Activated CD4-positive, alpha-beta T cell treated with anti-CD3 and anti-CD28 coated beads for 36 hours (primary cell): ENCODE measurements at places on chromosomes 12 and 14.
A peak's percentile ranks its signal among the peaks of the same experiment; 100 is the strongest.

DNA sequence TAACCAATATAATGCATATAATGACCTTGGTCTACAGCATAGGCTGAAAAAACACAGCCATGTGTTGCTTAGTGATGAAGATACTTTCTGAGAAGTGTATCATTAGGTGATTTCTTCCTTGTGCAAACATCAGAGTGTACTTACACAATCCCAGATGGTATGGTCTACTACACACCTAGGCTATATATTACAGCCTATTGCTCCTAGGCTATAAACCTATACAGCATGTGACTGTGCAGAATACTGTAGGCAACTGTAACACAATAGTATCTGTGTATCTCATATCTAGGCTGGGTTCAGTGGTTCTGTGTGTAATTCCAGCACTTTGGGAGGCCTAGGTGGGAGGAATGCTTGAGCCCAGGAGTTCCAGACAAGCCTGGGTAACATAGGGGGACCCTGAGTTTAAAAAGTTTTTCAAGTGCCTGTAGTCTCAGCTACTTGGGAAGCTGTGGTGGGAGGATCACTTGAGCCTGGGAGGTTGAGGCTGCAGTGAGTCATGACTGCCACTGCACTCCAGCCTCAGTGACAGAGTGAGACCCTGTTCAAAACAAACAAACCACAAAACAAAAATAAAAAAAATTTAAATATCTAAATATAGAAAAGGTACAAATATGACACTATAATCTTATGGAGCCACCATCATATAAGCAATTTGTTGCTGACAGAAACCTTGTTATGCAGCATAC, 66.6 kb downstream of the GRIP1 start:
- H3K27ac ChIP-seq, result no peak overlapping the region
- DNase-seq, result no peak
- no peaks in the 10 kb centered on the region for H3K27me3 ChIP-seq
- no peak overlapping the region for H3K4me3 ChIP-seq
- H3K4me1 ChIP-seq, result no peaks in the 10 kb centered on the region

GRCh38 chr12:89709157-89709994, 738 bp upstream of the ATP2B1 start:
- peak overlapping the region; percentile 79 for H3K4me3 ChIP-seq
- peak overlapping the region; percentile 84 for H3K27ac ChIP-seq

GRCh38 chr12:6548966-6549683, 6.7 kb downstream of the IFFO1 start:
- DNase-seq, result no peak
- H3K27me3 ChIP-seq, result no peaks in the 10 kb centered on the region
- peaks cover 33% of the 10 kb centered on the region for H3K4me1 ChIP-seq
- H3K4me3 ChIP-seq, result no peak overlapping the region
- no peak overlapping the region for H3K27ac ChIP-seq

DNA sequence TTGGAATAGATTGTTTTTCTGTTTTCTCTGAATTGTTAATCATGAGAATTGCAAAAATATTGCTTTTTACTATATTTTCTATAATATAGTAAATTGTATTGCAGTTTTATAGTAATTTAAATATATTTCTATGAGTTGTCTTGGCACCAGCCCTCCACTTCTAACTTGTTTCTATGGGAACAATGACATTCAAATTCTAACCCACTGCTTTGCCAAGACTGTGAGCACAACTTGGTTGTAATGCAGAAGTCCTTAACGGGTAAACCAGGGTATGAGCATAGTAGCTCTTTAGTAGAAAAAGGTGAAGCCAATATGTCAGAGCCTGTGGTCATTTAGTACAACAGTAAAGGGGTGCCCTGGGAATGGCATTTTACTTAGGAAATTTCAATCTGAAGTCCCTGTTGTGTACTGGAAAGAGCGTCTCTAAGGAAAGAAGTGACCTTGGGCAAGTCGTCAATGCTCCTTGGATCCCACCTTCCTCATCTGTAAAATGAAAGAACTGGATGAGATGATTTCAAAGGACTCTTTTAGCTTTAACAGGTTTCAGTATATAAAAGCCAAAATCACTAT, 283.3 kb downstream of the ATP23 start:
- no peak overlapping the region for H3K27ac ChIP-seq
- peaks cover 7% of the 10 kb centered on the region for H3K27me3 ChIP-seq
- H3K4me3 ChIP-seq, result no peak overlapping the region
- H3K36me3 ChIP-seq, result no peaks in the 10 kb centered on the region
- DNase-seq, result no peak

DNA sequence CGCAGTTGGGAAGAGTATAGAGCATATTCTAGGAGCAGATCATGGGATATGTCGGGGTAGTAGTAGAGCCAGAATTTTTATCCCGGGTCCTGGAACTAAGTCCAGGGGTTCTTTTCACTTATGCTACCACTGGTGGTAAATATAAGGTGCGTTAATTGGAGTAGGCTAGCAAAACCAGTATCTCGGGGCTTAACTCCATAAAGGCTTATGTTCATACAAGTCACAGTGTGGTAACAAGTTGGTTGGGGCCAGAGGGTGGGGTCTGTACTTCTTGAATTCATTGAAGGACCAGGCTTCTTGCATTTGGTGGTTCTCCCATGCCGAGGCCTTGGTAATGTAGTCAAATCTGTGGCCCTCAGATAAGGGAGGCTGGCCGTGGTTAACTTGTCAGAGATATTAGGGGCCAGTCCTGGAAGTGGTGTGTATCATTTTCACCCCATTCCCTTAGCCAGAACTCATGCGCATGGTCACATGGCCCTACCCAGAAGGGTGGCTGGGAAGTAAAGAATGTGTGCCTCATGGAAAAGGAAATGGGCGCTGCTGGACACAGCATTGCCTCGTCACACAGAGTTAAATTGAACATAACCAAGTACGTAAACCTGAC, 1.5 kb upstream of the ZNF641 start:
- no peak overlapping the region for H3K27ac ChIP-seq
- peaks cover 11% of the 10 kb centered on the region for H3K36me3 ChIP-seq
- DNase-seq, result no peak
- no peak overlapping the region for H3K4me3 ChIP-seq
- H3K4me1 ChIP-seq, result peaks cover 20% of the 10 kb centered on the region

DNA sequence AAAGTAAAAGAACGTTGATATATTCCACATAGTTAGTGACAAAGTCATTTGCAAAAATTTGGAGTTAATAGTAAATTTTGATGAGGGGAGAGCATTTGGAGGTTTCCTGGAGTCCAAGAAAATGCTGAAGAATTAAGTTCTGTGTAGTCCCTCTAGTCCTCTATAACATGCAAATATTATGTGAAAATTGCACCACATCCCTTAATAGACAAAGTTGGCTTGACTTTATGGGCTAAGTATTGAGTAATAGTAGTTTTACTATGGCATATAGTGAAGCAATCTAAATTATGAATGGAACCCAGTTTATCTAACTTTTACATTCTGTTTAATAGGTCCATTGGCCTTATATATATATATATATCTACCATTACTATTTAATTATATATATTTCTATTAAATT, 66.4 kb upstream of the DCN start:
- no peak overlapping the region for H3K27ac ChIP-seq
- peaks cover 4% of the 10 kb centered on the region for H3K27me3 ChIP-seq
- H3K4me1 ChIP-seq, result no peaks in the 10 kb centered on the region
- H3K36me3 ChIP-seq, result no peaks in the 10 kb centered on the region
- DNase-seq, result no peak

DNA sequence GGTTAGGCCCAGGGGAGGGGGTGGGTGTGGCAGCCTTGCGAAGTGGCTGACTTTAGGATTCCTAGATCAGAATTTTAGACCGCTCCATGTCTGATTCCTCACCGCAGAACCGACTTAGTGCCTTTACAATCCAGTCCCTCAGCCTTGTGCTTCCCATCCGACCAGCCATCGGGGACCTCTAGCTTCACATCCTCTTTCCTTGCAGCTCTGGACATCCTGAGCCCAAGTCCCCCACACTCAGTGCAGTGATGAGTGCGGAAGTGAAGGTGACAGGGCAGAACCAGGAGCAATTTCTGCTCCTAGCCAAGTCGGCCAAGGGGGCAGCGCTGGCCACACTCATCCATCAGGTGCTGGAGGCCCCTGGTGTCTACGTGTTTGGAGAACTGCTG, 557 bp downstream of the COPS7A start:
- H3K4me1 ChIP-seq, result peaks cover 18% of the 10 kb centered on the region
- peak overlapping the region; percentile 97 for H3K27ac ChIP-seq
- H3K36me3 ChIP-seq, result peaks cover 12% of the 10 kb centered on the region
- no peaks in the 10 kb centered on the region for H3K27me3 ChIP-seq
- peak overlapping the region; percentile 80 for H3K4me3 ChIP-seq
- DNase-seq, result no peak

GRCh38 chr12:130689408-130690405, 26.4 kb downstream of the RIMBP2 start:
- DNase-seq, result no peak
- no peaks in the 10 kb centered on the region for H3K36me3 ChIP-seq
- peaks cover 11% of the 10 kb centered on the region for H3K27me3 ChIP-seq
- no peaks in the 10 kb centered on the region for H3K4me1 ChIP-seq

DNA sequence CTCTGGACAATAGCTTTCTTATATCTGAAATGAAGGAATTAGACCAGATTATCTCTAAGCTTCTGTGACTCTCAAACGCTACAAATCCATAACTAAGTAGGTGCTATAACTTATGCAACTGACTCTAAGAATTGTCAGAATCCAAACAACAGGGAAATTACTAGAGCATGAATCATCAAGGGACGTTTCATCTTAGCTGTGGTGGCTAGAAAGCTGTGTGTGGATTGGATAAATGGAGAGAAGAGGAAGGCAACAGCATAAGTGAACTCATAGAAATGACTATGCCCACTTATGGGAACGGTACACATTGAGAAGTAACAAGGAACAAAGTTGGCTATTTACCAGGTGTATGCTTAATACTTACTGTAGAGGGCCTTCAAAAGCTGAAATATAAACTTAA, 96.0 kb upstream of the NEDD1 start:
- H3K36me3 ChIP-seq, result no peaks in the 10 kb centered on the region
- H3K4me1 ChIP-seq, result no peaks in the 10 kb centered on the region
- no peak for DNase-seq
- H3K27me3 ChIP-seq, result no peaks in the 10 kb centered on the region
- H3K4me3 ChIP-seq, result no peak overlapping the region
- H3K27ac ChIP-seq, result no peak overlapping the region

GRCh38 chr12:108141600-108142130, 12.6 kb downstream of the WSCD2 start:
- no peak overlapping the region for H3K4me3 ChIP-seq
- no peaks in the 10 kb centered on the region for H3K36me3 ChIP-seq
- no peak for DNase-seq
- H3K27me3 ChIP-seq, result no peaks in the 10 kb centered on the region

GRCh38 chr12:57465030-57465746, 5.6 kb downstream of the GLI1 start:
- no peak overlapping the region for H3K27ac ChIP-seq
- peaks cover 11% of the 10 kb centered on the region for H3K36me3 ChIP-seq
- peaks cover 4% of the 10 kb centered on the region for H3K27me3 ChIP-seq
- peaks cover 36% of the 10 kb centered on the region for H3K4me1 ChIP-seq
- no peak for DNase-seq

DNA sequence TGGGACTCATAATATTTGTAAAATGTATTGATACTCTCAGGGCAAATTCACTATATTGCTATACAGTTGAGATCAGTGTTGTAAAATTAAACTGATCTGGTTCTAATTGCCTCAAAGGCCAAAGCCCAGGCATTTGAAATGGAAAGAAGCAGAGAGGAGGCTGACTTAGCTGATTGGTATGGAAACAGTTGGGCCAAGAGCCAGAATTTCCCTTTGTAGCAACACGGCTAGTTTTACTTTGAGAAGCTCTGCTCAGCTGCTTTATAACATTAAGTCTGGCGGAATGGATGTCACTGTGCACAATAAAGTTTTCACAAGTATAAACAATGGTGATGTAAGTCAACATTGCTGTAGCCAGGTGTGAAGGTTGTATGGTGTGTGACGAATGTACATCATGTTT, 186.4 kb downstream of the MSRB3 start:
- no peak overlapping the region for H3K27ac ChIP-seq
- H3K4me1 ChIP-seq, result no peaks in the 10 kb centered on the region
- no peak for DNase-seq
- no peaks in the 10 kb centered on the region for H3K36me3 ChIP-seq
- H3K27me3 ChIP-seq, result peaks cover 2% of the 10 kb centered on the region
- no peak overlapping the region for H3K4me3 ChIP-seq

DNA sequence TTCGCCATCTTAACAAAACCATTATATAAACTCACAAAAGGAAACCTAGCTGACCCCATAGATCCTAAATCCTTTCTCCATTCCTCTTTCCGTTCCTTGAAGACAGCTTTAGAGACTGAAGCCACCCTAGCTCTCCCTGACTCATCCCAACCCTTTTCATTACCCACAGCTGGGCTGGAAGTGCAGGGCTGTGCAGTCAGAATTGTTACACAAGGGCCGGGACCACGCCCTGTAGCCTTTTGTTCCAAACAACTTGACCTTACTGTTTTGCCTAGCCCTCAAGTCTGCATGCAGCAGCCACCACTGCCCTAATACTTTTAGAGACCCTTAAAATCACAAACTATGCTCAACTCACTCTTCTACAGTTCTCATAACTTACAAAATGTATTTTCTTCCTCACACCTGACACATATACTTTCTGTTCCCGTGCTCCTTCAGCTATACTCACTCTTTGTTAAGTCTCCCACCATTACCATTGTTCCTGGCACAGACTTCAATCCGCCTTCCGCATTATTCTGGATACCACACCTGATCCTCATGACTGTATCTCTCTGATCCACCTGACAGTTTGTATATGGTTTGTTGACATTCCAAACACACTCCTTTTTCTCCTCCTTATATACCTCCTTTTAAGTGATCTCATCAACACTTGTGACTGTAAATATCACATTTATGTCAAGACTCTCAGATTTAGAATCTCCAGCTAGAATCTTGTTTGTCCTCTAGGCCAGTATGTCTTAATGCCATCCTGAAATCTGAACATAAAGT, 208.7 kb downstream of the KITLG start:
- no peaks in the 10 kb centered on the region for H3K36me3 ChIP-seq
- H3K4me3 ChIP-seq, result no peak overlapping the region

DNA sequence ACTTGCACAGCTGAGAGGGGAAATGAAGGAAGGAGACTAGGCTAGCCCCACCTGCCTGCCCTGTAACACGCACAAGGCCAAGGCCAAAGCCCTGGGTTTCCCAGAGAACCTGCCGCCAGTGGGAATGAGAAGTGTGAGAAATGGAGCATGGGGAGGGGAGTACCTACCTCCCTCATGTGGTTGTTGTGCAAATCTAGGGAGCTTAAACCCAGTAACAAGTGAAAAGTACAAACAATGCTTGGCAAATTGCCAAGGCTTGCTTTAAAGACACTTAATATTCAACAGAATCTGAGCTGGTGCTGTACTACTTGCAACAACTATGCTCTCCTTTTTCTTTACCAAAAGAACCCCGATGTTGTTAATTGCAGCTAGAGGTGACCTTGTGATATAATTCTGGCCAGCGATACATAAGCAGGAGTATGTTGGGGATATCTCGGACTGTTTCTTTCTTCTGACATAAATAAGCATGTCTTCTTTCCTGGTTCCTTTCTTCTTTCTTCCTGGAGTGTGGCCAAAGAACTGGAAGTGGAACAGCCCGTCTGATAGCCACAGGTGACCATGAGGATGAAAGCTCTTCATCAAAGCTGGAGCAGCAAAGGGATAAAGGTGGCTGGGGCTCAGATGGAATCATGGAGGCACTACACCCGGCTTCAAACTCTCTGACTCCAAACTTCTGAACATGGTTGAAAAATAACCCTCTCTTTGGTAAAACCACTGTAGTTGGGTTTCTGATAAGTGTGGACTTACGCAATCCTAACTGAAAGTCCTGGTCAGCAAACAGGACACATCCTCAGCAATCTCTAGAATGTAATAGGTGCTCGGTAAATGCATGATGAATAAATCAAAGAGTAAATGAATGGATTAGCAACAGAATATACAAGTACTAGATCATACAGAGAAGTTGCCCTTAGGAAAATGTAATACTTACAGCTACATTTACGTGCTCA, 207.9 kb downstream of the NUAK1 start:
- H3K4me1 ChIP-seq, result no peaks in the 10 kb centered on the region
- H3K4me3 ChIP-seq, result no peak overlapping the region
- no peak for DNase-seq
- peaks cover 2% of the 10 kb centered on the region for H3K27me3 ChIP-seq
- no peak overlapping the region for H3K27ac ChIP-seq
